ENCODE measurements at places on chromosomes 5 and 9.

DNA sequence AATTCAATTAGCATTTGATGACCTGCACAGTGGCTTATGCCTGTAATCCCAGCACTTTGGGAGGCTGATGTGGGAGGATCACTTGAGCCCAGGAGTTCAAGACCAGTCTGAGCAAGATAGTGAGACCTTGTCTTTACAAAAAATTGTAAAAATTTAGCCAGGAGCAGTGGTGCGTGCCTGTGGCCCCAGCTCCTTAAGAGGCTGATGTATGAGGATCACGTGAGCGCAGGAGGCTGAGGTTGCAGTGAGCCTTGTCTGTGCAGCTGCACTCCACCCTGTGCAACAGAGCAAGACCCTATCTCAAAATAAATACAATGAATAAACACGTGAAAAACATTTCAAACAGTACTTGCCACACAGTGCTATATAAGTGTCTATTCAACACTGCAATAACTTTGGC, 4.2 kb downstream of the ABCA1 start:
- no peak for DNase-seq

DNA sequence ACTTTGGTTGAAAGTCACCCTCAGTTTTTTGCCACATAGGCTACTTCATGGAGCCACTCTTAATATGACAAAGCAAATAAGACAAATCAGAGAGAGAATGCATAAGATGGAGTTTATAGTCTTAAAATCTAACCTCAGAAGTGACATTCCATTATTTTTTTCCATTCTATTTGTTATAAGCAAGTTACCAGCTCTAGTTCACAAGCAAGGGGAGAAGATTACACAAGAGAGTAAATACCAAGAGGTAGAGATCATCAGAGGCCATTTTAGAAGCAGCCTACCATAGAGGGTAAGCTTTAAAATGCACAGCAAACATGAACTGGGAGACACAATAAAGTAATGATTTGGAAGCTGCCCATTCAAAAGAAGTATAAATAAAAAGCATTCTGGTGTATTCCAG, 651.3 kb upstream of the MEF2C start:
- no peak for DNase-seq

DNA sequence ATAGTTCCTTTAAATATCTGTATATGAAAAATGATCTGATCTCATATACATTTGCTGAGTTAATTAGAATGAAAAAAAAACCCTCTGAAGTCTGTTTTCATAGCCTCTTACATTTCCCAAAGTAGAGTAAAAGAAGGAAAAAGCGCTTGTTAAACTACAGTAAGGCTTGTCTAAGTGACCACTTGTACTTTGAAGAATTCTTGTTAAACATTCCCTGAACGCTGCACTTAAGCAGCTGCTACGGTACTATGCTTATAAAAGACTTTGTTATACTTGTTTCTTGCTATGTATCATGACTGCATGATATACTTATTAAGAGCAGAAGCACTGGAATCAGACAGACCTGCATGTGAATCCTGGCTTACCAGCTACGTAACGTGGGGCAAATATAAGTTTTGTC, 81.7 kb upstream of the MTAP start:
- DNase-seq, result no peak

DNA sequence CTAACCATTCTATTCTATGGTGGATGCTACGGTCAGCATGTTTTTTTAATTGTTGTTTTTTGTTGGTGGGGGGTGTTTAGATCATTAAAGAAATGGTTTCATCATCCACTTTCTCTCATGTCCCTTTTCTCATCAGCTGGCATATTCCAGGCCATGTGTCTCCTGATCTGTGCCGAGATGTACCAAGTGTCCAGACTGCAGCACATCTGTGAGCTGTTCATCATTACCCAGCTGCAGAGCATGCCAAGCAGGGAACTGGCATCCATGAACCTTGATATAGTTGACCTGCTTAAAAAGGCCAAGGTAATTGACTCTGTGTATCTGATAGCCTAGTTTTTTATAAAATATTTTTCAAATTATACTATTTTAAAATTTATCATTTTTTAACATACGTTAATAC, 38.9 kb downstream of the GLRX start:
- no peak for DNase-seq

DNA sequence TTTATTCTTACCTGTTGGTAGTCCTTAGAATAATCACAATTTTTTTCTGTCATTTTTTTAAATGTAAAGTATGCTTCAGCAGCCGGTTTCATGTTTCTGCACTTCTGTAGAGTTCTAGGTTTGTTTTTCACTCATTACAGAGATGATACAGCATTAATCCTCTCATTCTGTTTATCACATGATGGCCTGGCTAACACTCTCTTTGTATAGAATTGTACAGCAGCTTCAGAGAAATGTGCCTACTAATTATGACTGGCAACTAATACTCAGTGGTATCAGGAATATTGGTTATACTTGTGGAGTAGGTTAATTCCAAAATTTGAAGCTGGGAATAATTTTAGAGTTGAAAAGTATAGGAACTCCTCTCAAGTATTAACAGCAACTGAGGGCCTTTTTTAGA, 192.9 kb upstream of the OTULINL start:
- no peak for DNase-seq

DNA sequence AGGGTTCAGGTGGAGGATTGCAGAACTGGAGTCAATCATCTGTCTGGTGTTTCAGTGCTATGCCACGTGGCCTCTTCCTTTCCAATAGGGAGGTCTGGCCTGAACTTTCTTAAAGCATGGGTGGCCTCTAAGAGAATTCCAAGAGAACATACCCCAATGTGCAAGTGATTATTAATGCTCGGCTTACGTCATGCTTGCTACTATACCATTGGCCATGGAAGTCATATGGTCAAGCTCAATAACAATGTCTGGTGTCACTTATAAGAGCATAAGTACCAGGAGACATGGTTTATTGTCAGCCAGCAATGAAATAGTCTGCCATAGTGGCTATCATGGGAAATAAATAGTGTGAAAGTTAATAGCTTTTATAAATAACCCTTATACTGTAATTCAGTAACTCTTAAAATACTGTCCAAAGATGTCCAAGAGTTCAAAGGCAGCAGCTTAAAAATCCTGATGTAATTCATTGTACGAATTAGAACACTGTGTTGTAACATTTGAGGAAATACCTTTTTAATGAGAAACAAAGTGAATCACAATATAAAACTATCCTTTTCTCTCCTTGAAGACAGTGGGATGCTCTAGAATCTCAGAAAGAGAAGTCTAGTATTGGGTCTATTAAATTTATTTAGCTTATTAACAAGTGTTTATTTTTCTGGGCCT, 355.4 kb upstream of the PRR16 start:
- DNase-seq, result no peak

- DNase-seq, result no peak
Measured at GRCh38 chr5:78483809-78484521, 123.5 kb downstream of the SCAMP1 start.

- no peak for DNase-seq
Measured at GRCh38 chr5:103019804-103020203, 100.1 kb downstream of the GIN1 start.

- DNase-seq, result no peak
Measured at GRCh38 chr5:171757853-171758535, 27.6 kb upstream of the SMIM23 start.

GRCh38 chr5:135076051-135076491, 42.0 kb upstream of the PITX1 start:
- no peak for DNase-seq

DNA sequence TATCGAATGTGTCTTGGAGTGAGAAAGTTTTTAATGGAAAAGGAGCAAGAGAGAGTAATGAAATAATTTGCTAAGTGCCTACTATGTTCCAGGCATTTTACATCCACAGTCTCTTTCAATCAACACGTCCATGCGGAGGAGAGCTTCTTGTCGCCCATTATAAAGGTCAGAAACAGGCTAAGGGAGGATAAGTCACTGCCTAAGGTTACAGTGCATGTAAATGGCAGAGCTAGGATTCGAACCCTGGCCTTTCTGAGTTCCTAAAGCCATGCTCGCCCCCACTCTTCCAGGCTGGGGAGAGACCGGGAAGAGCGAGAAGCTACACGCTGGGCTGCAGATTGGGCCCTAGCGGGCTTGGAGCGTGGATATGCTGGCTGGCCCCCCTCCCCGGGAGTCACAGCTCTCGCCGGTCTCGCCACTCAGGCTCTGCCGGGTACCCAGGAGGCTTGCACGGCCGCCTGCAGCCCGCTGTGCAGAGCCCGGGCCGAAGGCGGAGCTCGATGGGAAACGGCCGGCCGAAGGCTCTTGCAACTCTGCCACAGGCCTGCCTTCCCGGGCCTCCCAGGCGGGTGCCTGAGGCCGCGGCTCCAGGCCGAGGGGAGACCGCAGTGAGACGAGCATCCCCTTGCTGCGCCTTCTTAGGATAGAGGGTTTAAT, 775 bp upstream of the LHX2 start:
- no peak for DNase-seq

All from activated naive CD8-positive, alpha-beta T cell treated with anti-CD3 and anti-CD28 coated beads for 36 hours (primary cell).